ENCODE measurements at places on chromosomes 4 and X.
A peak's percentile ranks its signal among the peaks of the same experiment; 100 is the strongest.

GRCh38 chr4:165684177-165684805 lies 188.7 kb upstream of the TLL1 start:
- no peak for DNase-seq

- DNase-seq: peak; percentile 12
Measured at GRCh38 chrX:153886915-153887314, 942 bp upstream of the L1CAM start.

- DNase-seq: no peak
Measured at GRCh38 chr4:88841635-88842034, 144.0 kb upstream of the NAP1L5 start.

DNA sequence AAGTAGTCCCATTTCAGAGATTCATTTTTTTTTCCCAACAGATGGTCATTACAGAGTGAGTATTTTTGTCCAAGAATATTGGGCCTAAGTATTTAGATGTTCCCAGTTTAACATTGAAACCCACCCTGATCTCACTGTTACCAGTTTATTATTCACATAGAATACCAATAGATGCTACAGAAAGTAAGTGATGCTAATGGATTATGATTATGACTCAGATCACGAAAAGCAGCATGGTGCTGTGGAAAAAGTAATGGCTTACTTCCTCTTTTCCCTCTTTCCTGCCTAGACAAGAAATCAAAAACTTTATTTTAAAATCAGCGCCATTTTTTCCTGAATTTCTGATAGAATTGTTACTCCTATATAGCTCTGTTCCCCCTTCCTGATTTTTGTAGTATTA lies 51.9 kb downstream of the GSPT2 start:
- DNase-seq: no peak

DNA sequence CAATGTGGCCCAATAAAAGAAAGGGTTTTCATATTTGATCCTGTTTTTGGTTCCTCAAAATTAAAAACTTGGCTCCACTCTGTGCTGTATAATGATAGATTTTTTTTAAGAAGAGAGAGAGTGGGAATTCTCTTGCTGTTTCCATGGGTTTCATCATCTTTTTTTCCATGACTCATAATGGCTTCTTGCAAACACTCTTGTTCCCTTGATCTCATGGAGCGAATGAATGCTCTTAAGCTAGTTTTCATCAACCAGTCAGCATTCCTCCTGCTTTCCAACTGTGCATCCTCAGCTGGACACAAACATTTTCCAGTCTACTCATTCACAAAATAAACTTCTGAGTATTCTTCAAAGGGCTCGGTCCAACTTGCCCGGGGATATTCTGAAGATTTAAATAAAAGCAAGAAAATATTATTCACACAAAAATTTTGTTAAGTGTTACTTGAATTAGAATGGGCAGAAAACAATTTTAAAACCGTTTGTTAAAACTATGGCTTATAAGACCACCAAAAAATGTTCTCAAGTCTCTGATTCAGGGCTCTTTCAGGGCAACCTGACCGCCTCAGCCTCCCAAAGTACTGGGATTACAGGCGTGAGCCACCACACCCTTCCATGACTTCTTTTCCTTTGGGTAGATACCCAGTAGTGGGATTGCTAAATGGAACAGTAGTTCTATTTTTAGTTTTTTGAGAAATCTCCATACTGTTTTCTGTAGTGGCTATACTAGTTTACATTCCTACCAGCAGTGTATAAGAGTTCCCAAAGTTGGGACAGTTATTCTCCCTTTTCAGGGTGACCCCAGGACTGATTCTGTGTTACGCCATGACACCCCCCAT lies 64.7 kb downstream of the TMEM156 start:
- DNase-seq: no peak

DNA sequence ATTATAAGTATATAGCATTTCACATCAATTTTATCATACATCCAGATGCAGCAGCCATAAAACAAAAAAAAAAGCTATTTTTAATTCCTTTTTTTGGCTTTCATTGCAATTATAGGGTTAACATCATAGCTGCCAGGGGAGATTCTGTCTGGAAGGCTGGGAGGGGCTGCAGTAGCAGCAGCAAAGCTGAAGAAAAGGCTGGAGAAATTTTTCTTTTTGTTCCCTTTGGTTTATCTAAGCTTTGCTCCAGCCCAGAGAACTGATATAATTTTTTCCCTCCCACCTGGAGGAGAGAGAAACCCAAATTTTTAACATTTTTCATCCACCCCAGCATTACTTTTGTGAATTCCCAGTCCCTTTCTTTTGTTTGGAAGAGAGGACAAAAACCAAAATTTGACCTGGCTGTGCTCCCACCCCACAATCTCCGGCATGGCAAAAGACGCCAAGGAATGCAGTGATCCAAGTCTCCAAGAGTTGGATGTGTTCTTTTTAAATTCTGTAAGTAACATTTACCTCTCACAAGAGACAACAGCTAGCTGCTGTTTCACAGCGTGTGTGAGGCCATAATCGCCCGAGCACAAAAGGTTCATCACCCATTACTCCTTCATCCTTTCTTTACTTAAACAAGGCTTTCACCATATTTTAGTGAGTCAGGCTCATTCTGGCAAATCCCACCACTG lies 25.1 kb upstream of the FAM156A start:
- no peak for DNase-seq

- no peak for DNase-seq
Measured at GRCh38 chr4:5992171-5992827, 25.9 kb downstream of the C4orf50 start.

- DNase-seq: no peak
Measured at GRCh38 chrX:11481035-11481434, 184.7 kb downstream of the ARHGAP6 start.

- no peak for DNase-seq
Measured at GRCh38 chr4:108058685-108059440, 69.2 kb downstream of the HADH start.

- DNase-seq: no peak
Measured at GRCh38 chr4:108555701-108556100, 64.7 kb upstream of the RPL34 start.

DNA sequence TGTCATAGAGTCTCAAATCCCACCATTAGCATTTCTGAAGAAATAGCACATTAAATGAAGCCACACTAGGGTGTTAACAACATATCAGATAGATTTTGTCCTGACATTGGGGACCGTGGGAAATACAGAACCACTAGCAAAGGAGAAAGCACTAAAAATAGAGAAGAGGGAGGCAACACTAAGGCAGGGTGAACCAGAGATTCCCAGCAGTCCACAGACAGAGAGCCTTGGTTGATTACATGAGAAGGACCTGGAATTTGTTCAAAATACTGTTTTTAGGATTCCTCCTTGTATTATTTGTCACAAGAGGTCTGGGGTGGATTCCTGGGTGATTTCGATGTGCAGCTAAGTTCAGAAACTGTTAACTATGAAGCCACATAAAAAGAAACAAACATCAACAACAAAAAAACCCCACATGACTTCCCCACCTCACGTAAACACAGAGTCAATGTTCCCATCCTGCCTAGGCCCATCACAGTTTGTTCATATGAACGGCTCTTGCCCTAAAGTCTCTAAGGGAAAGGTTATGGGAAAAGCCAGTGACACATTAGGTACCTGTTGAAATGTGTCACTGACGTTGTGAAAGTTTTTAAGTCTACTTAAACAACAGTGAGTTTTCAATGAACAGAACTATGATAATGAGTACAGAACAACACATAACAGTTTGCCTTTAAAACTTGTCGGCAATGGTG lies 23.6 kb upstream of the GRSF1 start:
- no peak for DNase-seq

- DNase-seq: no peak
Measured at GRCh38 chrX:123854329-123854728, 5.5 kb upstream of the XIAP start.

DNA sequence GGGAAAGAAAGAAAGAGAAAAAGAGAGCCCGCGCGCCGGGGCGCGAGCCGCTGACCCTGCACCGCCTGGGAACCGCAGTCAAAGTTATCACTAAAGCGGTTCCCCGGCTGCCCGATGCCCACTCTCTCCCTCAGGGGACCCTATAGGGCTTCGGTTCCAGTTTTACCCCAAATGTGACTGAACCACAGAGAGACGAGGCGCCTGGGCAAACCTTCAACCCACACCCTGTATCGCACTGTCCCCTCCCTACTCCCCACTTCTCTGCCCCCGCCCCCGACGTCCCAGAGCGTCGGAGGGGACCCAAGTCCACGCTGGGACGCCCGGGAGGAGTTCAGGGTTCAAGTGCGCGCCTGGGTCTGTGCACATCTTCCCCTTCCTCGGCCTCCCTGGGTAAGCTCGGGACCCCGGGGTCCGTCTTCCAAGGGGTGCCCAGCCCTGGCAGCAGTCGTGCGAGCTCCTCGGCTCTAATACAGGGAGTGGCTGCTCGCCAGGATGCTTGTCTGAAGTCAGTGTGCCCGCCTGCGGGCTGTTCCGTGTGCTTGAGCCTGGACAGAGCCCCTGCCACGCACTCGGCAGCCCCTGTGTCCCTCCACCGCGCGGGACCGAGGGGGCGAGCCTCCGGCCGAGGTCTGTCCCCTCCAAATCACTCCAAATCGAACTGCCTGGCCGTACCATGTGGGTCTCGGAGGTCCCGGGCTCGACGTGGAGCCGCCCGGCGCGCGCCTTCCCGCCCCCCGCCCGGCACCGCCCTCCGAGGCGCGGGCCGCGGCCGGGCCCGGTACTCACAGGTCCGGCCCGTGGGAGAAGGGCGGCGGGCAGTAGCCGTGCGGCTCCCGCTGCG lies 960 bp downstream of the TRPC3 start:
- DNase-seq: peak; percentile 11

DNA sequence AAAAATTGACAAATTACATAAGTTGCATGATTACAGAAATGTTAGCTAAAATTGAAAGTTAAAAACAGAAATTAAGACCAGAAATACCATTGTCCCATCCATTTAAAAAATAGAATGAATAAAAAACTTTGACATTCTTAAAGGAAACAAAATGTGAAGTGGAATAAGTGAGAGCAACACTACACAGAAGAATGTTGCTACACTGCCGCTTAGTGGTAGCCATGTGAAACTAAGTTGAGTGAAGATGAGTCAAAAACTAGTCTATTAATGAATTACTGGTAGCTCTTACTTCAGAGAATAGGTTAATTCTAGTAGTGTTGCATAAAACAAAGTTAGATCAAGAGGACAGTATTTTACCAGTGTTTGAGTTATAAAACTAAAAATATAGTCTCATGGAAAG lies 571.0 kb upstream of the KLHL4 start:
- DNase-seq: no peak

GRCh38 chr4:25788703-25789238 lies 74.0 kb downstream of the SEL1L3 start:
- no peak for DNase-seq

Measured in BE2C (cell line).